Breast epithelium (tissue), 4 donors: ENCODE measurements at places on chromosomes 5 and 9.

GRCh38 chr5:22495016-22495720 is 358.0 kb downstream of the CDH12 start:
- H3K27ac ChIP-seq: no peak overlapping the region
- H3K36me3 ChIP-seq: no peaks in the 10 kb centered on the region
- H3K4me1 ChIP-seq: no peaks in the 10 kb centered on the region

DNA sequence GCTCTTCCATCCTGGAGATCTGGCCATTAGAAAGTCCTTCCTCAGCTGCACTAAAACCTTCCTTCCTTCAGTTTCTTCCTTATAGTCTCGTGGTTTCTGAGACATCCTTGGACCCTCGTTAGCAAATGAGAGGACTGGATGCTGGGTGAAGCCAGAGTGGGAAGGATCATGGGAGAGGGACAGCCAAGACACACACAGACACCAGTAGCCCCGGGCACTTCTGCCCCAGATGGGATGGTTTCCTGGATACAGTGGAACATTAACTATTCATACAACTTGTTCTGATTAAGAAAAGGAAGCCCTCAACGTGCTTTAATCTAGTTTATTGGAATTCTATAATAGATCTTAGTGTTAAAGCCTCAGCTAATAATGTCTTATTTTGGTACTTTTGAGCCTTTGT is 125.5 kb downstream of the SEC61B start:
- H3K27ac ChIP-seq: no peak overlapping the region
- no peaks in the 10 kb centered on the region for H3K27me3 ChIP-seq
- no peak for DNase-seq
- no peak overlapping the region for H3K4me3 ChIP-seq

GRCh38 chr5:117263231-117263630 is 688.6 kb upstream of the SEMA6A start:
- no peaks in the 10 kb centered on the region for H3K36me3 ChIP-seq
- H3K27me3 ChIP-seq: no peaks in the 10 kb centered on the region
- H3K4me1 ChIP-seq: peaks cover 4% of the 10 kb centered on the region
- H3K27ac ChIP-seq: no peak overlapping the region
- no peak for DNase-seq

GRCh38 chr5:1292139-1292538 is 2.7 kb downstream of the TERT start:
- H3K27ac ChIP-seq: no peak overlapping the region
- peak; percentile 5 for DNase-seq
- H3K36me3 ChIP-seq: no peaks in the 10 kb centered on the region
- H3K4me1 ChIP-seq: peaks cover 5% of the 10 kb centered on the region
- peaks cover 11% of the 10 kb centered on the region for H3K27me3 ChIP-seq

GRCh38 chr9:120513825-120514396 is 66.1 kb downstream of the CDK5RAP2 start:
- H3K27ac ChIP-seq: no peak overlapping the region
- H3K36me3 ChIP-seq: no peaks in the 10 kb centered on the region
- no peaks in the 10 kb centered on the region for H3K27me3 ChIP-seq
- DNase-seq: no peak
